Umbilical cord (tissue), 2 donors: ENCODE measurements at places on chromosomes 13 and 19. TPM values are rescaled to one million over a fixed set of nuclear protein-coding genes. Genes with fewer than 3 reads are reported as not detected.

The C2CD4C gene
- total RNA-seq, result 0.96 TPM

The ZNF700 gene
- 16.1 TPM for total RNA-seq

The FXYD1 gene
- total RNA-seq, result 3.4 TPM

The SHANK1 gene
- total RNA-seq, result 0.72 TPM

The ZNF441 gene
- total RNA-seq, result 16.9 TPM

The EID2B gene
- 11.3 TPM for total RNA-seq

The OLFM4 gene
- 4.3 TPM for total RNA-seq

The PSG6 gene
- 0.96 TPM for total RNA-seq

The ZNF8 gene
- total RNA-seq, result 5.3 TPM

The ZNF419 gene
- 32.7 TPM for total RNA-seq
